ENCODE measurements at places on chromosomes 3 and 15.

GRCh38 chr3:113532698-113533533, 561 bp downstream of the SIDT1 start:
- peak; percentile 21 for DNase-seq

GRCh38 chr15:49223536-49224274, 53.7 kb downstream of the GALK2 start:
- DNase-seq = no peak

- no peak for DNase-seq
Measured at GRCh38 chr3:195800240-195800639, 11.5 kb downstream of the MUC4 start.

GRCh38 chr3:139639662-139640061, 38.1 kb downstream of the NMNAT3 start:
- no peak for DNase-seq

GRCh38 chr3:171339598-171339997, 120.6 kb downstream of the TNIK start:
- no peak for DNase-seq

- peak; percentile 74 for DNase-seq
Measured at GRCh38 chr3:46960081-46960701, 16.4 kb downstream of the CCDC12 start.

DNA sequence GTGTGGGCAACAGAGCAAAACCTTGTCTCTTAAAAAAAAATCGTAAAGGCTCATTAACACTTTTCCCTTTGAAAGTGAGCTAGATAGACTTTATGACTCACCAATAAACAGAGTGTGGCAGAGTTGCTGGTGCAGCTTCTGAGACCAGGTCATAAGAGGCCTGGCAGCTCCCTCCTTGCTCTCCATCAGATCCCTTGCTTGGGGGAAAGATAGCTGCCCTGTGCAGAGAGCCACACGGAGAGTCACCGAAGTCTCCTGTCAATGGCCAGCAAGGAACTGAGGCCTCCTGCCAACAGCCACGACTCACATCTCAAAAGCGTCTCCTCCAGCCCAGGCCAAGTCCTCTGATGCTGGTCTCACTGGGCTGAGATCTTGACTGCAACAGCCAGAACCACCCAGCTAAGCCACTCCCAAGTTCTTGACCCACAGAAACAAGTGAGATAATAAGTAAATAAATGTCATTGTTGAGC, 8.7 kb upstream of the GP9 start:
- DNase-seq = no peak

- DNase-seq = no peak
Measured at GRCh38 chr3:133629146-133629545, 32.6 kb downstream of the TOPBP1 start.

DNA sequence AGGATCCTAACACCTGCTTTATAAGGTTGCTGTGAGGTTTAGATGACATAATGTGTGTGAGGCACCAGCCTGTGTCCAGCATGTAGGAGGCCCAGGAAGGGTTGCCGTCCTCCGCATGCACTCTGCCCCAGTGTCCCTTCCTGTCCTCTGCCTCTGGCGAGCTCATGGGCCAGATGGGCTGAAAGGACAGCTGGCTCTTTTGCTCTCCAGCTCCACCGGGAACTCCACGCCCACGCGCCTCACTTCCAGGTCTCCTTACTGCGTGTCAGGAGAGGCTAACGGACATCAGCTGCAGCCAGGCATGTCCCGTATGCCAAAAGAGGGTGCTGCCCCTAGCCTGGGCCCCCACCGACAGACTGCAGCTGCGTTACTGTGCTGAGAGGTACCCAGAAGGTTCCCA, 12.2 kb downstream of the MUC20 start:
- DNase-seq = no peak

GRCh38 chr15:49387471-49387870, 35.6 kb upstream of the FGF7 start:
- no peak for DNase-seq

GRCh38 chr3:192212979-192213378, 514.4 kb downstream of the FGF12 start:
- no peak for DNase-seq

GRCh38 chr3:146682171-146682570, 77.0 kb upstream of the PLSCR5 start:
- no peak for DNase-seq

DNA sequence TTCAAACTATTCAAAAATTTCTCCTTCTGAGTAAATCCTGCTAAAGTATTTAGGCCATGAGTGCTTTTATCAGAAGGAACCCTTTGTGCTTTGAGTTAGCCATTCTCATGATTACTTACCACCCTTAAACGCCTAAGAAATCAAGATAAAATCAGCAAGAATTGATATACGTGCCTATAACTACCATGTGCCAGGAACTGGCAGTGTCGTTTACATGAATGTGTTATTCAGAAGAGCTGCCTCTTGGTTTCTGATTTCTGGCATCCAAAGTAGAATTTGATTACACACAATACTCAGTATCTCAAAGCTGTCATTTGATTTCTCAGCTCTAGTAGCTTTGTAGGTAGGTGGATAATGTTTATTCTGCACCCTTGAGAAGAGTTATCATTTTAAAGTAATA, 351.3 kb upstream of the CCDC54 start:
- no peak for DNase-seq

DNA sequence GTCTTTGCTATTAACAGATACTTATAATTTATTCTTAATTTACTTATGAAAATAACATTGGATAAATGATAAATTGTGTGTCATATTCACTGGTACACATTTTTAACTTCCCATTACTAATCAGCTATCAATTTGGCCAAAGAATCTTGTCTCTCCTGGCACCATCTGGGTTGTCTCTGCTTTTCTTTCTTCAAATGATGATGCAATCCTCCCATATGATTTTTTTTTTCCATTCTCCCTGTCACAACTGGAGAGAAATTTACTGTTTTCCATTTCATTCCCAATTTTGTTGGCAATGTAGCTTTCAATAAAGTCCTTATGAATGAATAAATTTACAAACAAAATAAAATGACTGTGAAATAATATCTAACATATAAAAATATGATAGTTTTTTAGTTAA, 743.7 kb upstream of the EPHA6 start:
- DNase-seq = no peak

DNA sequence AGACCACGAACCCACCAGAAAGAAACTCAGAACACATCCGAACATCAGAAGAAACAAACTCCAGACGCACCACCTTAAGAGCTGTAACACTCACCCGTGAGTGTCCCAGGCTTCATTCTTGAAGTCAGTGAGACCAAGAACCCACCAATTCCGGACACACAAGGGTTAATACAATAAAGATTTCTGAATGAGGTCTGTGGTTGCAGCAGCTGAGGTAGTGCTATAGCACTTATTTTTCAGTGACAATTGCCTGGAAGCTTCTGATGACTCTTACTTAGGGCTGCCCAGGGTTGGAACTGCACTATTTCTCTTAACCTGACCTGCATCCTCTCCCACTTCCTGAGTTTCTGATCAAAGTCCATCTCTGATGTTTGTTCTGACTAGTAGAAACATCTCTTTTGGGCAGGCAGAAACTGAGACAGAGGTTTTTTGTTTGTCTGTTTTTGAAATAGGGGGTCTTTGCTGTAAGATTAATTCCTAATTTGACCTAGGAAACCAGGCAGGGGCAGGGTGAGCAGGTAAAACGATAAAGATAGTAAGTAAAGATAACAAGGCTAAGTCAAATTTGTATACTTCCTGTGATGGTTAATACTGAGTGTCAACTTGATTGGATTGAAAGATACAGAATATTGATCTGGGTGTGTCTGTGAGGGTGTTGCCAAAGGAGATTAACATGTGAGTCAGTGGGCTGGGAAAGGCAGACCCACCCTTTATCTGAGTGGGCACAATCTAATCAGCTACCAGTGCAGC, 169.1 kb downstream of the GAP43 start:
- no peak for DNase-seq

- DNase-seq = no peak
Measured at GRCh38 chr3:127669541-127670228, 3.1 kb upstream of the ABTB1 start.

DNA sequence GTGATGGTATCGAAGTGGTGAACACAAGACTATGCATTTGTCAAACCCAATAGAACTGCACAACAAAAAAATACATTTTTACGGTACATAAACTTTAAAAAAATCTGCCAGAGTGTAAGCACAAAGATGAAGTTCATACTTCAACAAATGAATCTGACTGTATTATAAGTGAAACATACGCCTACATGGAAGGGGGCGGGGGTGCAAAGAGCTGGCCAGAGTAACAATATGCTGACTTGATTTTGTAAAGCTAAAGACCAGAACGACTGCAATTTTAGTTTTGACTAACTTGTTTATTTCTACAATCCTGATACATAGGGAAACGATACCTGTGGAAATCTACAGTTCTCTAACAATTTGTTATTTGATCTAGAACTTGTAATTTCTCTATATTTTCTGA, 426.0 kb downstream of the GABRG3 start:
- no peak for DNase-seq

DNA sequence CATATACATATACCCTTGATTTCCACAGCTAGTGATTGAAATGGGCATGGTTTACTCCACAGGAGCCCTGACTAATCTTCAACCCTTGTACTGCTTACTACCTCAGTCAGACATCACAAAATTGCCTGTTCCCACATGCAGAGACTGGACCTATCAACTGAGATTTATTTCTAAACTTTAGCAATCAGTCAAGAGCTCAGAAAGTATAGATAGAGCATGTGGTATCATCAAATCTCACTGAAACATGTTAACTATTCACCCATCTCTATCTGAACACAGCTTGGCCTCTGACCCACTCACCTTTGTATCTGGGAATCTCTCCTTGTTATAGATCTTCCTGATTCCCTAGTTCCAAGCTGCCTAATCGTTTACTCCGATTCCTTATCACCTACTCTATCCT, 14.6 kb downstream of the ADAM10 start:
- DNase-seq = peak; percentile 88

DNA sequence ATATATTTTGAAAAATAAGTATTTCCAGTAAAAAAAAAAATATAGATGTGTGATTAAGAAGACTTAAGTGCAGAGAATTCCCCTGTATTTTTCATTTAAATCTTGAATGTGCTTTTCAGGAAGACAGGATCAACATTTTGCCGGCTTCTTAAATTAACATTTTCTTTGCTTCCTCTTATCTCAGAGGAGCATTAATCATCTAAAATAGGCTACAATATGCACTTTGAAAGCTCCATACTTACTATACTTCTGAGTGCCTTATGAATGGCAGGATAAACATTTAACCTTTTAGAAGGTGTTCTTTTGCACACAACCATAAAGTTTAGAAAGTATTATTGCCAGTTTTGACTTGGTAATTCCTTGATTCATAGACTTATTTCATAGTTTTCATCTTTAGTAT, 164.3 kb downstream of the ECT2 start:
- no peak for DNase-seq

- DNase-seq = no peak
Measured at GRCh38 chr15:43134157-43134635, 810 bp downstream of the TMEM62 start.

Data from trophoblast cell (in vitro differentiated cells and primary cell).